Fibroblast of skin of back (primary cell): ENCODE measurements at places on chromosomes 1 and 21.
A peak's percentile ranks its signal among the peaks of the same experiment; 100 is the strongest.

DNA sequence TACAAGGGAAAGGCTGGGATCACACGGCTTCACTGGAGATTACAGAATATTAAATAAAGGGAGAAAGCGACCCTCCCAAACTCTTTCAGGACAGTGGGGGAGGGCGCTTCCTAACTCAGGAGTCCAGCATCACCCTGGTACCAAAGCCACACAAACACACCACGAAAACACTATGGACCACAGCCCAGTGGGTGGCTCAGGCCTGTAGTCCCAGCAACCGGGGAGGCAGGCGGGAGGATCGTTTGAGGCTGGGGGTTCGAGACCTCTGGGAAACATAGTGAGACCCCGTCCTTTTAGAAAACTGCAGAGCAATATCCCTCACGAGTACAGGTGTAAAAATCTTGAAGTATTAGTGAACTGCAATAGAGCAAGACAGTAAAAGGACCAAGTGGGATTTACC is 16.0 kb downstream of the TRIM11 start:
- no peak for DNase-seq

DNA sequence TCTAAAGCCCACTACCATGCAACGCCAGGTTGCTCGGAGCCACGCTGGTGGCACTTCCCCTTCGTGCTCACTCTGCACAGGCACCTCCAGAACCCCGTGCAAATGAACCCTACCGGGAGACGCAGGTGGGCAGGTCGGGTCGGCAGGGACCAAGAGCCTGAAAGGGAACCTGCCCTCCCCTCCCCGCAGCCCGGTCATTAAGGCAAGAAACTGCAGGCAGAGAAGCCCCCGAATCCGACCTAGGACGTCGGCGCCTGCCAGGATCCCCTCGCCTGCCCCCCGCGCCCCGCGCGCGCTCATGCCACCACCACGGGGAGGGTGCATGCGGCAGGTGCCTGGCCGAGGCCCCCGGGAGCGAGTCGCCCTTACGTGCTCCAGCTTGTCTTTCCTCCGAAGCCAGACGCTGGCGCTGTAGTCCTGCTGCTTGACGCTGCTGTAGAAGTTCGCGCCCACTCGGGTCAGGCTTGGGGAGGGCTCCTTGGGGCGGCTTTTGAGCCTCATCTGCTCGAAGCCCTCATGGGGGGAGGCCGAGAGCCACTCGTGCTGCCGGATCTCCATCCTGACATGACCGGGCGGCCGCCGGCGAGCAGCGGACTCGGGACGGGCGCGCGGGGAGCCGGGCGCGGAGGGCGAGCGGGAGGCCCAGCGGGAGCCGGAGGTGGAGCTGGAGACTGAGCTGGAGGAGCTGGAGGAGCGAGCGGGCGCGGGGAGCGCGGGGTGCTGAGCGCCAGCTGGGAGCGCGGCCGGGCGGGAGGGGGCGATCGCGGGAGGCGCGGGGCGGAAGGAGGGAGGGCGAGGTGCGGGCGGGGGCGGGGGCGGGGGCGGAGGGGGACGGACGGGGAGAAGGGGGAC is 552 bp downstream of the PLD5 start:
- DNase-seq = peak; percentile 11

- DNase-seq = no peak
Observed at GRCh38 chr1:6586404-6586816, 6.6 kb downstream of the ZBTB48 start.

GRCh38 chr1:231676487-231676886 is 49.9 kb downstream of the DISC1 start:
- no peak for DNase-seq

GRCh38 chr1:244139655-244140054 is 88.6 kb downstream of the ZBTB18 start:
- DNase-seq = no peak
